Activated CD8-positive, alpha-beta T cell treated with anti-CD3 and anti-CD28 coated beads for 36 hours (primary cell): ENCODE measurements at places on chromosomes 3 and 15. TPM values are rescaled to one million over a fixed set of nuclear protein-coding genes. Genes with fewer than 3 reads are reported as not detected.

The ACP3 gene
- not detected for total RNA-seq

The ULK4 gene
- 6.8 TPM for total RNA-seq

The PLXND1 gene
- 12.5 TPM for total RNA-seq

The CLDND1 gene
- 198 TPM for total RNA-seq

The C3orf49 gene
- not detected for total RNA-seq

The MESP2 gene
- not detected for total RNA-seq

The KLHL6 gene
- total RNA-seq = 32.4 TPM

The CATSPER2 gene
- 9.0 TPM for total RNA-seq

The PHLDB2 gene
- 1.2 TPM for total RNA-seq

The TMEM40 gene
- not detected for total RNA-seq

The ERC2 gene
- total RNA-seq = 0.18 TPM

The ROBO1 gene
- 9.0 TPM for total RNA-seq

The ITPKA gene
- total RNA-seq = 6.1 TPM

The HIGD2B gene
- 0.27 TPM for total RNA-seq

The TICRR gene
- 29.2 TPM for total RNA-seq

The P3H2 gene
- total RNA-seq = not detected

The MUC20 gene
- total RNA-seq = 0.65 TPM

The RTF1 gene
- 30.0 TPM for total RNA-seq

The SKOR1 gene
- total RNA-seq = 0.25 TPM

The CISH gene
- 308 TPM for total RNA-seq

The AHSG gene
- not detected for total RNA-seq

The OCA2 gene
- not detected for total RNA-seq

The LMCD1 gene
- total RNA-seq = 2.2 TPM

The FETUB gene
- not detected for total RNA-seq

The GP9 gene
- total RNA-seq = not detected

The ITIH1 gene
- not detected for total RNA-seq

The FBXL2 gene
- total RNA-seq = not detected

The KPNA1 gene
- 46.6 TPM for total RNA-seq

The CHRNA7 gene
- total RNA-seq = 0.20 TPM

The GRM7 gene
- total RNA-seq = not detected

The SERPINI1 gene
- total RNA-seq = 1.0 TPM

The FGF7 gene
- not detected for total RNA-seq

The RBPMS2 gene
- total RNA-seq = not detected

The ASB14 gene
- not detected for total RNA-seq

The CHRNB4 gene
- not detected for total RNA-seq

The NOX5 gene
- not detected for total RNA-seq

The MASP1 gene
- not detected for total RNA-seq

The IL16 gene
- total RNA-seq = 130 TPM

The SPINK8 gene
- not detected for total RNA-seq

The C3orf33 gene
- total RNA-seq = 2.4 TPM

The ZNF774 gene
- 1.2 TPM for total RNA-seq

The DGKG gene
- 0.18 TPM for total RNA-seq

The NPAP1 gene
- total RNA-seq = not detected

The RARB gene
- not detected for total RNA-seq

The TIPIN gene
- total RNA-seq = 50.1 TPM

The SI gene
- not detected for total RNA-seq

The DCUN1D1 gene
- total RNA-seq = 39.6 TPM
